ENCODE measurements at places on chromosomes 7 and 10. TPM values are rescaled to one million over a fixed set of nuclear protein-coding genes. Genes with fewer than 3 reads are reported as not detected.

DNA sequence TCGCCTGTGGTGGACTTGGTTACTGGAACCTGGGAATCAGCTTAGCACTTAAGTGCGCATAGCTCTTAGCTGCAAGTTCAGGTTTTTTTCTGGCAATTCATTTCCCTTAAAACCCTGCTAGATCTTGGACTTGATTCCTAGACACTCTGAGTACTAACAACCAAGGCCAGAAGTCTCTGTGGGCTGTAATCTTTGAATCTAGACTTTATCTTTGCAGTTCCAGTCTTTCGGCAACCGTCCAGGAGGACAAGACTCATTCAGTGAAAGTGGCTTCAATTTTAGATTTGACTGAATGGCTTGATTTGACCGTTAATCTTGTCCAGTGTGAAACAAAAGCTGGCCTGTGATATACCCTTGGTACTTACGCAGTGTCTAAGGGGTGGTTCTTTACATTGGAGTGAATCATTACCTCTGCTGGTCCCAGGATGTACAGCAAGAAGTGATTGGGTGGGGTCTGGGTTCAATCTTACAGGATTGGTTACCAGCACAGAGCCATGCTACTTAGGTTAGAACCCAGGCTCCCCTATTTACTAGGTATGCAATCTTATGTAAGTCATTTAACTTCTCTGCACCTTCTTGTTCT, 16.4 kb downstream of the PTTG1IP2 start:
- no peaks in the 10 kb centered on the region for H3K27me3 ChIP-seq
- H3K27ac ChIP-seq, result no peak overlapping the region

DNA sequence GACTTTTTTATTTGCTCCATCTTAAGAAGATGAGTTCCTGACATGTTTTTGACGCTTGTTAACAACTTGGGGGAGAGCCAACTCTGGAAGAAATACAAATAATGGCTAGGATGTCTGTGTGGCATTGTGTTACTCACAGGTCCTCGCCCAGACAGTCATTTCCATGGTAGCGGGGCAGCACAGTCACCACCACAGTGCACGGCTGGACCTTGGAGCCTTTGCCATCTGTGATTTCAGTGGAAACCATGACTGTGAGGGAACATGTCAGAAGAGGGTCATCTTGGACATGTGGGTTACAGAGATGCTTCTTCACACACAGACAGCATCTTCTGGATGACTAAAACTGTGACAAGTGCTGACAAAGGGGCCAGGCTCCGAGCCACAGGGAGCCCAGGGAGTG, 74.5 kb downstream of the PKD1L1 start:
- H3K27ac ChIP-seq, result no peak overlapping the region
- no peak overlapping the region for H3K4me3 ChIP-seq
- H3K4me1 ChIP-seq, result no peaks in the 10 kb centered on the region
- no peaks in the 10 kb centered on the region for H3K27me3 ChIP-seq
- H3K36me3 ChIP-seq, result no peaks in the 10 kb centered on the region

DNA sequence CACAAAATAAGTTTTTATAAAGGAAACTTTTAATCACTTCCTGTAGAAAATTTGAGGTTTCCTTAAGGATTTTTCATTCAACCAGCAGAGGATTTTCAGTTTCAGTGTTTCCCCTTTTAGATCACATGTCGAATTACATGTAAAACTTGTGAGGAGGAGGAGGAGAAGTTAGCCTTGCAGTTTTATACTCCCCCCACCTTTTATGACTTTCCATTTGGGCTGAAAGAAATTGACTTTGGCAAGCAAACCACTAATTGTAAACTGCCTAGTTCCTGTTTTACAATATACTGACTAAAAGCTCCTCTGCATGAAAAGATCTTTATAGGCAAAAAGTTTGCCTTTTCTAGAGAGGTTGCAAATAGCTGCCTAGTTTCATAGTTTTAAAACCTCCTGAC, 3.0 kb downstream of the BAMBI start:
- DNase-seq, result no peak
- H3K27me3 ChIP-seq, result peaks cover 3% of the 10 kb centered on the region
- no peak overlapping the region for H3K27ac ChIP-seq
- H3K4me3 ChIP-seq, result no peak overlapping the region
- peaks cover 27% of the 10 kb centered on the region for H3K4me1 ChIP-seq
- no peaks in the 10 kb centered on the region for H3K36me3 ChIP-seq

HECTD2 gene
- total RNA-seq, result 6.0 TPM

DNA sequence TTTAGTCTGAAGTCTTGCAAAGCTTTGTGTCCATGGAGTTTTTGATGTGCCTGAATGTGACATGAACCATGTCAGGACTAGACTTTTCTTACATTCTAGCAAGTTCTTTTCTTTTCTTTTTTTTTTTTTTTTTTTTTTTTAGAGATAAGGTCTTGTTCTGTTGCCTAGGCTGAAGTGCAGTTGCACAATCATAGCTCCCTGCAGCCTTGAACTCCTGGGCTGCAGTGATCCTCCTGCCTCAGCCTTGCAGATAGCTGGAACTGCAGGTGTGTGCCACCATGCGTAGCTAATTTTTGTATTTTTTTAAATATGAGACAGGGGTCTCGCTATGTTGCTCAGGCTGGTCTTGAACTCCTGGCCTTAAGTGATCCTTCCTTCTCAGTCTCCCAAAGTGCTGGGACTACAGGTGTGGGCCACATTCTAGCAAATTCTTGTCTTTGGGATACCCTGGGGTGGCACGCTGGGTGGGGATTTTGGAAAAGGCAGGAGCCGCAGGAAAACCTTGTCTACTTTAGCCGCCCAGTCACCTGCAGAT, 152.8 kb downstream of the SVIL start:
- H3K4me1 ChIP-seq, result no peaks in the 10 kb centered on the region
- H3K4me3 ChIP-seq, result no peak overlapping the region
- H3K27me3 ChIP-seq, result no peaks in the 10 kb centered on the region
- H3K36me3 ChIP-seq, result no peaks in the 10 kb centered on the region
- DNase-seq, result no peak

GRCh38 chr10:1187151-1187854, 131.1 kb downstream of the WDR37 start:
- no peak overlapping the region for H3K27ac ChIP-seq
- DNase-seq, result peak; percentile 30
- H3K36me3 ChIP-seq, result no peaks in the 10 kb centered on the region
- H3K4me1 ChIP-seq, result no peaks in the 10 kb centered on the region
- no peak overlapping the region for H3K4me3 ChIP-seq

DNA sequence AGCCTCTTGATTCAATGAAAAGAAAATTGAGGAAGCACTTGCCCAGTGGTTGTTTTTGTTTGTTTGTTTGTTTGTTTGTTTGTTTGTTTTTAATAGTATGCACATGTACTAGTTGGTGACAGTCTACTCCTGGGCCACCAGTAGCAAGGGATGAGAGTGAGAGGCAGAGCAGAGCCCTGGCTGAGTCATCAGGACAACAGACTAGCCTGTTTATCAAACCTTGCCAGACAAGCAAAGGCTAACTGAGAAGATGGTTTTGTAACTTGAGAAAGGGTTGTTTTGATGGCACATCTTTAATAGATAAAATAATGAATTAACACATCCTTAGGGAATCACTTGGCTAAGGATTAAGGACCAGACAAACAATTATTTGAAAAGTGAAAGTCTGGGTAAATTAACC, 78.1 kb downstream of the INHBA start:
- H3K27ac ChIP-seq, result no peak overlapping the region
- DNase-seq, result no peak
- no peaks in the 10 kb centered on the region for H3K27me3 ChIP-seq
- no peaks in the 10 kb centered on the region for H3K36me3 ChIP-seq

DNA sequence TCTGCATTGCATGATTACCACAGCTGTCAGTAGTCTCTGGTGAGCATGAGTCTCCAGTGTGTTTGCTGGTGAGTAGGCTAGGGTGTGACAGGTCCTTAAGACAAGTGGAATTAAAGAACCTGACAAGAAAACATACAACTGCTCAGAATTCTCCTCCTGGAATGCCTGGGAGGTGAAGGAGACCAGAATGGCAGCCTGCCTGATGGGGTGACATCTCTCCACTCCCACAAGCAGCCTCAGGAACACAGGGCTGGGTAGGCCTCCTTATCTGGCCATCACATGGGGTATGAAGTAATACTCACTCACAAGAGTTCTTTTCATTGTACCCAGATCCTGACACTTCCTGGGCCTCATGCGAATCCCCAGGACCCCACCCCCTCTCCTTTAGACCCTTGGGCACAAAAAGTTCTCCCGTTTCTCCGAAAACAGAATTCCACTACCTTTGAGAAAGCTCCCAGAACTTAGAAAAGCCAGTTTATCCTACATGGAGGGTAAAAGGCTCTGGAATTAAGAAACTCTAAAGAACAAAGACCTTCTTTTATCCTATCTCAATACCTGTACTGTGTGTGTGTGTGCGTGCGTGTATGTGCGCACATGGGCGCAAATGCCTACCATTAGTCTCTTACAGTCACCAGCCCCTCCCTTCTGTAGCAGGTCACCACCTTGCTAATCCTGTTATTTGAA, 33.4 kb upstream of the C1GALT1 start:
- H3K36me3 ChIP-seq, result no peaks in the 10 kb centered on the region
- H3K27me3 ChIP-seq, result no peaks in the 10 kb centered on the region
- no peak overlapping the region for H3K4me3 ChIP-seq
- DNase-seq, result no peak

CCDC172 gene
- not detected for total RNA-seq

TRIM74 gene
- 3.2 TPM for total RNA-seq

CLRN3 gene
- 119 TPM for total RNA-seq

ABCB4 gene
- total RNA-seq, result 16.5 TPM

DNA sequence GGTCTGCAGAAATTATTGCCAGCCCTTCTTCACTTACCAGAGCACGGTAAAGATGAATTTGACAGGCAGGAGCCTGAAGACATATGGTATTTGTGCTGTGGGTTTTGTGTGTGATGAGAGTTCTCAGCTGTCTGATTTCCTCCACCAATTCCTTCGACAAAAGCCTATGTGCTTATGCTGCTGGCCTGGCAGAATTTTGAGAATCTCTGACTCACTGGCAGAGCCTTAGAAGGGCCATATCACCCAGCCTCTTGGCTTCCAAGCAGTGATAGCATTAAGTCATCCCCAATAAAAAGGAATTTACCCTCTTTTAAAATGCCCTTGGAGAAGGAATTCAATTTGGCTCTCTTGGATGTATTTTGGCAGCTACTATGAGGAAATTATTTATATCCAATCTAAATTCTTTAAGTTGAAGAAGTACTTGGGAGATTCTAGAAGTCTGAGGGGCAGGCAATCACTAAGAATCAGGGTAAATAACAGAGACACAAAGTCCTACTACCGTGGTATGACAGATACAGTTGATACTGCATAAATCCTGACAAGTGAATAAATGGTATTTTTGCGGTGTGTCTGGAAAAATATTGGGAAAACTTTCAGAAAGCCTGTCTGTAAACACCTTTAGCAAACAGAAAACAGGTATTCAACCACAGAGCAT, 68.6 kb upstream of the EFCAB10 start:
- no peak overlapping the region for H3K4me3 ChIP-seq
- no peaks in the 10 kb centered on the region for H3K27me3 ChIP-seq
- H3K36me3 ChIP-seq, result no peaks in the 10 kb centered on the region
- H3K4me1 ChIP-seq, result no peaks in the 10 kb centered on the region
- no peak overlapping the region for H3K27ac ChIP-seq
- no peak for DNase-seq

GRCh38 chr7:142158736-142159496, 47.4 kb downstream of the MGAM2 start:
- peak; percentile 61 for DNase-seq
- no peak overlapping the region for H3K4me3 ChIP-seq
- H3K27me3 ChIP-seq, result no peaks in the 10 kb centered on the region
- no peaks in the 10 kb centered on the region for H3K4me1 ChIP-seq

NME8 gene
- total RNA-seq, result not detected

DNA sequence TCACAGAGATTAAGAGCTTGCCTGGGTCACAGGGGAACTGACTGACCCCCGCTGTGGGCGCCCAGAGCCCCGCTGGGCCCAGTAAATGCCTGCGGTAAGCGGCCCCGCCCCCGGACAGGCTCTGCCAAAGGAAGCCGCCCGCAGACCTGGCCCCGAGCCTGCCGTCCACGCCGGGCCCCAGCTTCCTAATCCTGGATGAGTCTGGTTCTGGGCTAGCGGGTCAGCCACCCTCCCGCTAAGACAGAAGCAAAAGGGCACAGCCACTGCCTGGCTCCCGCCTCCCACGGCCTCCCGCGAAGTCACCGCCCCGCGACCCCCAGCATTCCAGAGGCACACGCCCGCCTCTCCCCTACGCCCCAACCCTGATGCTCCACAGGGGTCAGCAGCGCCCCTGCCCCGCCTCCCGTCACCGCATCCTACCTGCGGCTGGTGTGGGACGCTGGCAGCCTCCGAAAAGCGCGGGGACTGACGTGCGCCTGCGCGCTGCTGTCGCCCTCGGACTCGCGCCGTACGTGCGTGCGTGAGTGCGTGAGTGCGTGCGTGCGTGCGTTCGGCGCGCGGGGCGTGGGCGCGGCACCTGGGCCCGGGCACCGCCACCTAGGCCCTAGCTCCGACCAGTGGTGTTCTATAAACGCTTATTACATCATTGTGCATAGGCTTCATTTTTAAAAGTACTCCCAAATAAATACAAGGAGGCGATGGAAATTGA, at the start of gene FIGNL1:
Gene FIGNL1 (minus strand): TSS at position 470 of the 709 bp plus-strand sequence. CDS start 3,063 bp downstream, outside the sequence.
- H3K36me3 ChIP-seq, result no peaks in the 10 kb centered on the region
- H3K4me1 ChIP-seq, result peaks cover 10% of the 10 kb centered on the region
- H3K27ac ChIP-seq, result peak within 1 kb of the TSS; percentile 71
- DNase-seq, result peak; percentile 88

GRCh38 chr7:157760004-157760730, 423.4 kb downstream of the DNAJB6 start:
- H3K4me1 ChIP-seq, result no peaks in the 10 kb centered on the region
- no peak for DNase-seq
- H3K4me3 ChIP-seq, result no peak overlapping the region
- H3K27me3 ChIP-seq, result no peaks in the 10 kb centered on the region
- no peak overlapping the region for H3K27ac ChIP-seq

CHAT gene
- 2.1 TPM for total RNA-seq

GRCh38 chr10:31822150-31822549, 106.5 kb downstream of the ARHGAP12 start:
- H3K36me3 ChIP-seq, result peaks cover 5% of the 10 kb centered on the region
- H3K27ac ChIP-seq, result no peak overlapping the region
- H3K4me3 ChIP-seq, result no peak overlapping the region

DNA sequence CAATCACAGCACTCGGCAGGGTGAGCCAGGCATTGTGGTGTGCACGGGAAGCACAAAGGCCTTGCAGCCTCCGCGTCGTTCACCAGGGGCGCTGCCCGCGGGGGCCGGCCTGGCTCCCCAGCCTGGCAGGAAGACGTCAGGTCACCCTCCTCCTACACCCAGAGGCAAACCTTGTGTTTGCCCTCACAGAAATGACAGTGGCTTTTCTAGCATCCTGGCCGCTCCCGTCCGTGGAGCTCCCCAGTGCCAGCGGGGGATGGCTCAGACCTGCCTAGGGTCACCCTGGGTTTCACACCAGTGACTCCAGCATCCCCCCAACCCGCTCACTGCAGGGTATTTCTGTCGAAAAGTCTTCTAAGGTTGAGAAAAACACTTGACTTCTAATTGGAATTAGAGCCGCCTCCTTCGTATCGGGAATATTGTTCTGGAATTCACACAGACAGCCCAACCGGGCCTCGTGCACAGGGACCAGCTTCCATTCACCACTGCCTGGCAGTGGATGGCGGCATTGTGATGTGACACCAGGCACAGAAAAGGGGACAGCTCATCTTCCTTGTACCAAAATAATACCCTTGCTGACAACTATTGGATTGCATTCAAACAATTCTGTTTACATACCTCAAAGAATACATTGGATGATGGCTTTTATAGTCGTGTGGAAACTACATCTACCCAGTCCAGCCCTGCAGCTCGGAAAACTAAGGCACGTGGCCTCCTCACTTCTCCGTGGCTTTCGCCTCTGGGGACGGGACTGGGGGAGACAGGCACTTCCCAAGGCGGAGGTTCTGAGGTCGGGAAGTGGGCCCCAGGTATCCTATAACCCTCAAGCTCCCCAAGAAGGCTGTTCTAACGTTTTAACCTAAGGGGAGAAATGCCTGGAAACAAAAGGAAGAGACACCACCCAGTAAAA, 109.0 kb downstream of the EBF3 start:
- peaks cover 5% of the 10 kb centered on the region for H3K4me1 ChIP-seq
- no peaks in the 10 kb centered on the region for H3K27me3 ChIP-seq
- no peak overlapping the region for H3K4me3 ChIP-seq
- H3K27ac ChIP-seq, result no peak overlapping the region
- no peaks in the 10 kb centered on the region for H3K36me3 ChIP-seq
- DNase-seq, result no peak

Data from Peyer's patch (tissue), 4 donors.